ENCODE measurements at places on chromosomes 11 and 22. TPM values are rescaled to one million over a fixed set of nuclear protein-coding genes. Genes with fewer than 3 reads are reported as not detected.

DNA sequence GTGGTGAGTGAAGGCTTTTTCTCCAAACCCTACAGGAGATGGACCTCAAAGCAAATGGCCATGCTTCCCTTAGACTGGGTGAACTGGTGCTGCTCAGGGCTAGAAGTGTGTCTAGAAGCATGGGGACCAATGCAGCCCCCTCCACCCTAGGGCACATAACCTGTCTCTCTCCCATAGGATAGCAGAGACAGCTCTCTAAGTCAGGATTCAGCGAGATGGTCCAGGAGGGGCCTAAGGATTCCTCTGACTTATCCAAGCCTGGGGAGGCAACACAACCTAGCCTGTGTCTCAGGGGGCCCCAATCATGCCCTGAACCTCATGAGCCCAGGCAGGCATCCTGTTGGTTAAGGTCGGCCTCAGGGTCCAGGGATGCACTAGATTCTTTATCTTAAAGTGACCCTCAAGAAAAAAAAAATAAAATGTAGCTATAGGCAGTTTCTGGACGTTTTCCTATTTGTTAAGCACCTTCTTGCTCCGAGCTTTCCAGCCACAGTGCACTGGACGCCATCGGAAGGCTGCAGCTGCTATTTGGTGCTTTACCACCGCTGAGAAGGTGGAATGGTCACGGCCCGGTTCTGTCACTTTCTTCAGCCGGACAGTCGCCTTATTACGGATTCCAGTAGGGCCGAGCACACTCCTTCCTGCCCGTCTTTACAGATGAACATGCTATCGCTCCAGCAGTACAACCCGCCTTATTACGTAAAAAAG lies 5.0 kb upstream of the CCND1 start:
- no peak for DNase-seq

DNA sequence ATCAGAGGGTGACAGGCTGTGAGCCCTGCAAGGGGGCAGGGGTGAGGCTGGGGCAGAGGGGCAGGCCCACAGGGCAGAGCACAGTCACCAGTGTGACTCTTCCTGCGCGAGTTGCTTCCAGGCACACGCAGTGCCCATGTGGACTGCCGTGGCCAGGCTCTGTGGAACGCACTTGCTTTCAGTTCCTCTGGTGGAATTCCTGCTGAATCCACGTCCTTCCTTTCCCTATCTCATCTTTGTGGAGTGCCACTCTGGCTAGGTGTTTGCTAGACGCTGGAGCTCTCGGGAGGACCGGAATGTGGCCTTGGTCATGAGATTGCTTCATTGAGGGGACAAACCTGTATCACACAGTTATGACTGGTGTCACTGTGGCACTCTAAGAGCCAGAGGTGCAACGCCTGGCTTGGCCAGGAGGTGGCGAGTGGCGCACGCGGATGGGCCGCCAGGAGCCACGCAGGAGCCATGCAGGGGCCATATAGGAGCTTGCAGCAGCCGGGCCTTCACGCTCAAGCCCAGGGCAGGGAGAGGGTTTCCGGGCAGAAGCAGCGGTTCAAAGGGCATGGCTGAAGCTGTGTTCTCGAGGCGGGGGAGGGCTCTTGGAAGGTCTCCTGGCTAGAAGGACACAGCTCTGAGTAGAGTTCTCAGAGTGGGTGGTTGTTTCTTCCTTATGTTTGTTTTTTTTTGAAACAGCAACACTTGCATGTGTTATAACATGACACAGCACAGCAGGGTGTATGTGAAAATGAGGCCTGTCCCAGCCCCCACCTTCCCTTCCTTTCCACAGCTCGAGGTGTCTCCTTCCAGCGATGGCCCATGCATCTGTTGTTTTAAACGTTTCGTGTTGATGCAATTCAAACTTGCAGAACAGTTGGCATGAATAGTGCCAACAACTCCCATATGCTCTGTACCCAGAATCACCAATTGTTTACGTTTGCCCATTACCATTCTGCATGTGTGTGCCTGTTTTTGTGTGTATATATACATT lies 36.2 kb downstream of the TBC1D22A start:
- DNase-seq, result no peak

- DNase-seq, result no peak
Measured at GRCh38 chr11:45885274-45885920, at the start of gene MAPK8IP1. Gene MAPK8IP1, plus strand, starts transcription at chr11:45885651. Its CDS starts 170 bp downstream, at chr11:45885821.

GRCh38 chr22:45895436-45896152 lies 81.4 kb downstream of the WNT7B start:
- no peak for DNase-seq

DNA sequence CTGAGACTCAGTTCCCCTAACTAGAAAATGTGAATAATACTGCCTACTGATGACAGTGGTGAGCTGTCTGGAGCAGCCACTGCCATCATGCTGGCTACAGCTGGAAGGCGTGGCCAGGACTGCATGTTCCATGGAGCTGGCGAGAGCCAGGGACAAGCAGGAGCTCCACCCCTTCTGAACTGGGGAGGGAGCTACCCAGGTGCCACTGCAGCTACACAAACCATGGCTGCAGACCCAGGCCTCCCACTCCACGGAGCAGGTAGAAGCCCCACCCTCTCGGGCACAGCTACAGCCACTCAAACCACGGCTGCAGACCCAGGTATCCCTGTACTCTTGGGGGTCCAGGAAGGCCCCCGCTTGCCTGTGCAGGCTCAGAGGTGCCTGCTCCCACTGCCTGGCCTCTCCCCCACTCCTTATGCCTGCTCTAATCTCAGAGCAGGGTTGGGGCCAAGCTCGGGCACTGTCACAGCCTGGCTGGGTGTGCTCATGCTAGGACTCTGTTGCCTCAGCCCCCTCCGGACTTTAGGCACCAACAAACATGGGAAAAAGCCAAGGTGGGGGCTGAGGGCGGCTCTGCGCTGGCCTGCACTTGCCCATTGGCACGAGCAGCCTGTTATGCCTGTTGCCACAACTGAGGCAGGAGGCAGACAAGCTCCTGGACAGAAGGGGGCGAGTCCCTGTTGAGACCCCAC lies 51.7 kb downstream of the RAB30 start:
- no peak for DNase-seq

GRCh38 chr22:18947905-18948304 lies 11.8 kb upstream of the PRODH start:
- no peak for DNase-seq

GRCh38 chr11:67178878-67179277 lies 59.8 kb downstream of the KDM2A start:
- no peak for DNase-seq

DNA sequence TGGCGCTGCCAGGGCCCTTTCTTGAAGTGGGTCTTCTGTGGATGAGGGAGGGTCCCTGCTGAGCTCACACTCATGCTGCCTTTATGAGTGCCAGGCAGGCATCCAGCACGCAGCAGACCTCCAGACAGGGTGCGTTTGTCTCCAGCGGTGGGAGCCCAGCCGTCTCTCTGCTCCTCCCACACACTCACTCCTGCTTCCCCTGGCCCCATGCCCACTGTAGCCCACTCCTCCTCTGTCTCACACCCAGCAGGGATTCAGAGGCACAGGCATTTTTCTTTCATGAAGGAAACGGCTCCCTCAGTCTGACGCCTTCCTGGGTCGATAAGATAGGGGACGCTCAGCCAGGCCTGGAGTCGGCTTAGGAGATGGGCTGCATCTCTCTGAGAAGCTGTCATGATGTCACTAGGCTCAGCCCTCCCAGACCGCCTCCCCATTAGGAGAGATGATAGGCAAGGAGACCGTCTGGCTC lies 183.9 kb upstream of the NCAM1 start:
- DNase-seq, result no peak

DNA sequence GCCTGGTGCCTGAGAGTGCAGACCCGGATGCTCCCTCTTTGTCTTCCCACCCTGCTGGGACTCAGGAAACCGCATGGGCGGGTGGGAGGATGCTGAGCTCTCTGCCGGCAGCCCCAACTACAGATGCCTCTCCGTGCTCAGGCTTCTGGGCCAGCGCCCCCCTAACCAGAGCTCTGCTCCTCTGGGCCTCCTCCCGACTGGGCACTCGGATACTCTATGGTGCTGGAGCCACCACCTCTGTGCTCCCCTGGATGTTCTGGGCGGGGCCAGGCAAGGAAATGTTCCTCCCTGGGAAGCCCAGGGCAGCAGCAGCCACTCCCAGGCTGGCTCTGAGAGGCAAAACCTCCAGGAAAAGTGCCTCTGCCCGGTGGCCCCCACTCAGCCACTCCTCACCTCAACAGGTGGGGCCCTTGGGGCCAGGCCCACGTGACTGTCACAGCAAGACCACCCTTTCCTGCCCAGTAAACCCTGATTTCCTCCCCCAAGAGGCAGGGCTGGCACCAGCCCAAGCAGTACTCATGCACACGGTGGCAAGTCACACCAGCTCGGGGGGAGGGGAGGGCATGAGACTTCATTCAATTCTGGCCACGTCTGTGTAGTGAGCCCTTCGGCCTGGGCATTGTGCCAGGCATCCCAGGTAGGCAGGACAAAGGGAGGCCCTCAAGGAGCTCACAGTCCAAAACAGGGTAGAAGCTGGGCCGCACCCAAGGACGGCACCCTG lies 54.7 kb upstream of the TCF20 start:
- no peak for DNase-seq

DNA sequence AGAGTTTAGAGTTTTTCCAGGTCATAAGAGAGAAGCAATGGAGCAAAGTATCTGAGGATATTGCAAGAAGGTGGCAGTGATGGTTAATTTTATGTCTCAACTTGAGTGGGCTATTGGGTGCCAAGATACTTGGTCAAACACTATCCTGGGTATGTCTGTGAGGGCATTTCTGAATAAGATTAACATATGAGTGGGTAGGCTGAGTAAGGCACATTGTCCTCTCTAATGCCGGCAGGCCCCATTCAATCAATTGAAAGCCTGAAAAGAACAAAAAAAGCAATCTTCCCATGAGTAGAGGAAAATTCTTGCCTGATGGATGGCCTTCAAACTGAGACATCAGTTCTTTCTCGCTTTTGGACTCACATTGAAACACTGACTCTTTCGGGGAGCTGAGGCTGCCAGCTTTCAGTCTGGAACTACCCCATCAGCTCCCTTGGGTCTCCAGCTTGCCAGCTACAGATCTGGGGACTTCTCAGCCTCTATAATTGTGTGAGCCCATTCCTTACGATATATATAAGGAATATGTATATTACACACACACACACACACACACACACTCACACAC lies 228.8 kb downstream of the BUD13 start:
- no peak for DNase-seq

GRCh38 chr11:132258875-132259274 lies 888.5 kb downstream of the NTM start:
- DNase-seq, result peak; percentile 69

GRCh38 chr11:66973956-66974580 lies 1.0 kb upstream of the C11orf86 start:
- no peak for DNase-seq

- DNase-seq, result peak; percentile 22
Measured at GRCh38 chr11:26319906-26320305, 12.0 kb upstream of the ANO3 start.

DNA sequence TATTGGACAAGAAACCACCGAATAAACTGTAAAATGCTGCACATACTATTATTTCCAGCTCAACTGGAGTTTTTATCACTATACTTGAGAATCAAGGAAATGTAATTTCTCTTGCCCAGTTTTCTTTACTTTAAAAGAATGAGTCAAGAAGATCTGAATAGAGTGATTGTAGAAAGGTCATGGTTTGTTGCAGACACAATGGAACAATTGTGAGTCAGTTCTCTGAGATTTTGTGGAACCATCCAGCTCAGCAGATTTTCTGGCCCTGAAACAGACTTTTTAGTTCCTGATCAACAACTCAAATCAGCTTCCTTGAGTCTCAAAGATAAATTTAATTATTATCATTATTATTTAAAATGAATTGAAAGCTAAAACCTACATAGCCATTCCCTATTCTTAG lies 1.3 kb downstream of the TCN1 start:
- DNase-seq, result peak; percentile 34

GRCh38 chr11:64056213-64056785 lies 20.6 kb downstream of the FLRT1 start:
- no peak for DNase-seq

HIKESHI gene
- 55.9 TPM for total RNA-seq

C11orf97 gene
- not detected for total RNA-seq

ARHGAP8 gene
- 16.5 TPM for total RNA-seq

ZNHIT2 gene
- 15.9 TPM for total RNA-seq

GNAZ gene
- total RNA-seq, result 0.27 TPM
